Hepatocyte (in vitro differentiated cells): ENCODE measurements at places on chromosomes 11 and 22. TPM values are rescaled to one million over a fixed set of nuclear protein-coding genes. Genes with fewer than 3 reads are reported as not detected.

The CABP4 gene
- not detected in 2 replicates for polyA plus RNA-seq

The SLC22A25 gene
- 1.5 and 1.8 TPM in 2 replicates for polyA plus RNA-seq

The SHANK3 gene
- 1.9 and 2.6 TPM in 2 replicates for polyA plus RNA-seq

The UBQLNL gene
- 0.52 TPM in 1 of 2 replicates, not detected in the other for polyA plus RNA-seq

The SCGB1A1 gene
- polyA plus RNA-seq = not detected in 2 replicates

The CD3G gene
- 0.11 and 0.60 TPM in 2 replicates for polyA plus RNA-seq

The FBLN1 gene
- polyA plus RNA-seq = 669 and 709 TPM in 2 replicates

The MS4A4A gene
- polyA plus RNA-seq = 0.48 and 0.69 TPM in 2 replicates

The SHISA8 gene
- polyA plus RNA-seq = 0.33 TPM in 1 of 2 replicates, not detected in the other

The RFPL1 gene
- not detected in 2 replicates for polyA plus RNA-seq

The CDK2AP2 gene
- 174 and 177 TPM in 2 replicates for polyA plus RNA-seq

The MRGPRX4 gene
- polyA plus RNA-seq = not detected in 2 replicates

The PATE2 gene
- polyA plus RNA-seq = 0.16 and 0.69 TPM in 2 replicates

The ATL3 gene
- polyA plus RNA-seq = 8.7 and 9.7 TPM in 2 replicates

The ANGPTL5 gene
- 0.06 and 0.12 TPM in 2 replicates for polyA plus RNA-seq

The GNG3 gene
- polyA plus RNA-seq = 0.41 and 1.2 TPM in 2 replicates

The C11orf52 gene
- polyA plus RNA-seq = 21.1 and 23.7 TPM in 2 replicates

The HDAC10 gene
- 30.2 and 40.5 TPM in 2 replicates for polyA plus RNA-seq

The SMIM35 gene
- polyA plus RNA-seq = not detected in 2 replicates
